Heart left ventricle (tissue), 16 donors: ENCODE measurements at places on chromosomes 7 and 10.

GRCh38 chr7:108347616-108348015 is 108.6 kb downstream of the NRCAM start:
- no peak overlapping the region for H3K27ac ChIP-seq
- H3K36me3 ChIP-seq: no peaks in the 10 kb centered on the region
- H3K4me3 ChIP-seq: no peak overlapping the region

- no peaks in the 10 kb centered on the region for H3K4me1 ChIP-seq
- peaks cover 8% of the 10 kb centered on the region for H3K27me3 ChIP-seq
- DNase-seq: no peak
- H3K4me3 ChIP-seq: no peak overlapping the region
- no peaks in the 10 kb centered on the region for H3K36me3 ChIP-seq
These were observed 66.1 kb downstream of the KCNMA1 start for GRCh38 chr10:77571490-77571889.

GRCh38 chr7:158124671-158125079 is 462.9 kb downstream of the PTPRN2 start:
- DNase-seq: no peak
- no peaks in the 10 kb centered on the region for H3K36me3 ChIP-seq
- no peak overlapping the region for H3K4me3 ChIP-seq
- H3K27ac ChIP-seq: no peak overlapping the region
- no peaks in the 10 kb centered on the region for H3K27me3 ChIP-seq
- no peaks in the 10 kb centered on the region for H3K4me1 ChIP-seq

DNA sequence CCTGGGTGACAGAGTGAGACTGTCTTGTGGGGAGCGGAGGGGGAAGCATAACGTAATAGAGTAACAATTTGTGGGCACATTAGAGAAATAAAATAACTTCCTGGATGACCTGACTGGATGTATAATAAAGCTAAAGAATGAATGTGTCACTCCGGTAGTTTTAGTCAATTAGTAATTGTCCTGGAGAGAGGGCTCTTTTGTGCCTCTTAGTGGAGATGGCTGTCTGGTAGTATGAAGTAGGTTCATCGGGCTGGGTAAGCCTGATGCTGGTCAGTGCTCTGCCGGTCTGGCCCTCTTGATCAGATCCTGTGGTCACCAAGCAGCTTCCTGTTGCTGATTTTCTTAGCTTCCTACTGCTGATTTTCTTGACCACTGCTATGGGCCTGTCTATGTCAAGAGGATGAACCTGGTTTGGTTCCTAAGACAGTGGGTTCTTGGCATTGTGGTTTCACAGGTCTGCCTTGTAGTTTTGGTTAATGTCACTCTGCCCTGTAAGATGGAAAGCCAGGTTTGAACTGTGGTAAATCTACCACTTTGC is 34.1 kb downstream of the ZRANB1 start:
- no peaks in the 10 kb centered on the region for H3K27me3 ChIP-seq
- DNase-seq: no peak
- H3K4me3 ChIP-seq: no peak overlapping the region
- peaks cover 21% of the 10 kb centered on the region for H3K4me1 ChIP-seq
- H3K27ac ChIP-seq: no peak overlapping the region
- H3K36me3 ChIP-seq: peaks cover 23% of the 10 kb centered on the region

DNA sequence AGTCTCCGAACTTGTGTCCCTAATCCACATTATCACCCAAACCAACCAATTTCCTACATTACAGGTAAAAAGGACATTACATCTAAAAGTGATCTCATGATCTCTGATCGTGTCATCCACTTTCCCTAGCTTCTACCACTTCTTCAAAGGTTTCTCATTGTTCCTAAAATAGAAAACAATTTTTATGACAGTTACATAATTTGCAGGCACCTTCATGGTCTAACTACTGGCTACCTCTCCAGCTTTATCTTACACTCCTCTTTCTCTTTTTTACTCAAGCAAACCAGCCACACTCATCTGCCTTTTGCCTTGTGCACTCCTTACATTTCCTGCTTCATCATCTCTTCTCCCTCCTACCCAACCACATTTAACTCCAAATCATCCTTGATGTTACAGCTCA is 886.7 kb upstream of the SORCS1 start:
- no peak for DNase-seq
- H3K27ac ChIP-seq: no peak overlapping the region
- H3K4me1 ChIP-seq: no peaks in the 10 kb centered on the region
- no peaks in the 10 kb centered on the region for H3K27me3 ChIP-seq
- no peak overlapping the region for H3K4me3 ChIP-seq
- H3K36me3 ChIP-seq: no peaks in the 10 kb centered on the region

- H3K36me3 ChIP-seq: no peaks in the 10 kb centered on the region
- no peak overlapping the region for H3K4me3 ChIP-seq
- no peaks in the 10 kb centered on the region for H3K4me1 ChIP-seq
- H3K27ac ChIP-seq: no peak overlapping the region
These were observed 65.8 kb downstream of the APBB1IP start for GRCh38 chr10:26503911-26504310.

- H3K36me3 ChIP-seq: no peaks in the 10 kb centered on the region
- no peak overlapping the region for H3K4me3 ChIP-seq
- no peaks in the 10 kb centered on the region for H3K27me3 ChIP-seq
- DNase-seq: no peak
These were observed 63.5 kb downstream of the CAMK1D start for GRCh38 chr10:12412666-12413368.

DNA sequence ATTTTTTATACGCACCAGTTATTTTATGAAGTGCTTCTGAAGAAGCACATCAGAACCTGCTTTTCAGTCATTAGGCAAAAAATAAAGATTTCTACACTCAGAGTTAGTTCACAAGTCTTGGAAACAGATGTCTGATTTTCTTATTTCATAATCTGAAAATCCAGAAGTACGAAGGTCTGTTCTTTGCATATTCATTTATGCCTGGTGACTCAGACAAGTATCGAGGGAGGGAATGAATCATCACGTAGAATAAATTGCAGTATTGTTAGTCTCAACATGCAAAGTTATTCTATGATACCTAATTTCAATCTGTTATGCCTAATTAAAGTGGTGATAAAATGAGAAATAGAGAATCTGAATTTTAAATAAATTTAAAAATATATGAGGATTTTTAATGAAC is 113.6 kb upstream of the SEM1 start:
- no peak overlapping the region for H3K4me3 ChIP-seq
- no peaks in the 10 kb centered on the region for H3K27me3 ChIP-seq
- H3K27ac ChIP-seq: no peak overlapping the region
- no peaks in the 10 kb centered on the region for H3K4me1 ChIP-seq
- DNase-seq: no peak
- no peaks in the 10 kb centered on the region for H3K36me3 ChIP-seq

GRCh38 chr7:47937711-47938573 is 10.3 kb downstream of the PKD1L1 start:
- H3K36me3 ChIP-seq: peaks cover 7% of the 10 kb centered on the region
- H3K4me3 ChIP-seq: no peak overlapping the region
- no peaks in the 10 kb centered on the region for H3K27me3 ChIP-seq
- DNase-seq: no peak

DNA sequence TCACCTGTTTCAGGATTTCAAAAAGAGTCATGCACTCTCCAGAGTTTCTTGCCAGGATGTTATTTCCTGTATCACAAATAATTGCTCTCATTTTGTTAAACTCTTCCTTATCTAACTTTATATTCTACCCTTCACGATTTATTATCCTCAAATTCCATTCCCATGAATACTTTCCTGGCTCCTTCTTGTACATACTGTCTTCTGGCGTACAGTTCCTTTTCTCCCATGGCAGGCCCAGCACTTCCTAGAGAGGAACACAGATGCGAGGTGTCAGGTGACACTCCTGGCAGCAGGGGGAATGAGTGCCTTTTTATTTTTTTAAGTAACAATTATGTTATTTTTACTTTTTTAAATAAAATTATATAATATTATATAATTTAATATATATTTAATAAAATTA is 411.9 kb downstream of the TFEC start:
- no peak overlapping the region for H3K4me3 ChIP-seq
- no peak overlapping the region for H3K27ac ChIP-seq
- H3K27me3 ChIP-seq: no peaks in the 10 kb centered on the region

GRCh38 chr10:77641788-77642397 is 4.3 kb upstream of the KCNMA1 start:
- no peak overlapping the region for H3K27ac ChIP-seq
- H3K4me1 ChIP-seq: no peaks in the 10 kb centered on the region
- DNase-seq: peak; percentile 44
- H3K27me3 ChIP-seq: peaks cover 53% of the 10 kb centered on the region
- no peak overlapping the region for H3K4me3 ChIP-seq
- H3K36me3 ChIP-seq: no peaks in the 10 kb centered on the region

- DNase-seq: no peak
- H3K27me3 ChIP-seq: no peaks in the 10 kb centered on the region
- no peaks in the 10 kb centered on the region for H3K36me3 ChIP-seq
- H3K4me1 ChIP-seq: peaks cover 5% of the 10 kb centered on the region
These were observed 1102.4 kb downstream of the SORCS3 start for GRCh38 chr10:105743343-105744056.

- no peaks in the 10 kb centered on the region for H3K27me3 ChIP-seq
- H3K4me1 ChIP-seq: peaks cover 15% of the 10 kb centered on the region
- H3K27ac ChIP-seq: no peak overlapping the region
- no peak for DNase-seq
These were observed 46.4 kb downstream of the ZNF680 start for GRCh38 chr7:64516451-64516850.
